Stimulated activated naive CD4-positive, alpha-beta T cell treated with Interleukin-2 at 50 U/mL for 16 hours (primary cell): ENCODE measurements at places on chromosomes 12 and 14.
A peak's percentile ranks its signal among the peaks of the same experiment; 100 is the strongest.

- DNase-seq: no peak
These were observed 6.9 kb upstream of the OR6J1 start for GRCh38 chr14:22650960-22651521.

DNA sequence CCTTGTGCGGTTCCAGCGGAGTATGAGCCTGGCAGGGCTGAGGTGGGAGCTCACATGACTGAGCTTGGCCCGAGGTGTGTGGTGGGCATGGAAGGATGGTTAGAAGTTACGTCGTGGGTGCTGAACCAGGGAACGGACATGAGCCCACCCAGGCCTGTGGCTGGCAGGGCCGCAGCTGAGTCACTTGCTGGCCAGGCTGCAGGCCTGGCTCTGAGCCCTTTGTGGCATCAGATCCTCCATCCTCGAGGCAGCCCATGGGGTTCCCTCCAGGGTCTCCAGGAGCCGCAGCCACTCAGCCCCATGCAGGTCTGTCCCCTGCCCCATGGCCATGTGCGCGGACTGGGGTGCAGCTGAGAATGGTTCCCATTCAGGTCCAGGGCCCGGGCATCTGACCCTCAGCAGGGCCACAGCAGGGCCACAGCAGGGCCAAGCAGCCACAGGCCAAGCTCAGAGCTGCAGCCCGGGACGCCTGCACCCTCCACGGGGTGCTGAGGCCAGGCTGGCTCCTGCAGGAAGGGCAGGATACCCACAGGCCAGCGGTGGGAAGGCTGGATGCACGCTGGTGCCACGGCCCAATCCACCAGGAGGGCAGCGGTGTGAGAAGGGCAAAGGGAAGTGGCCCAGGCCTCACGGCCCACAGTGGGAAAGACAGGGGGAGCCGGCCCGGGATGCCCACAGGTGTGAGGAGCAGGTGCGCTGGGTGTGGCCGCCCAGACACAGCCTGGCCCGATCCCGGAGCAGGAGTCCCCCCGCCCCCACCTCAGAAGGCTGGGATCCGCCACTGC is 26.3 kb upstream of the ULK1 start:
- no peak for DNase-seq

DNA sequence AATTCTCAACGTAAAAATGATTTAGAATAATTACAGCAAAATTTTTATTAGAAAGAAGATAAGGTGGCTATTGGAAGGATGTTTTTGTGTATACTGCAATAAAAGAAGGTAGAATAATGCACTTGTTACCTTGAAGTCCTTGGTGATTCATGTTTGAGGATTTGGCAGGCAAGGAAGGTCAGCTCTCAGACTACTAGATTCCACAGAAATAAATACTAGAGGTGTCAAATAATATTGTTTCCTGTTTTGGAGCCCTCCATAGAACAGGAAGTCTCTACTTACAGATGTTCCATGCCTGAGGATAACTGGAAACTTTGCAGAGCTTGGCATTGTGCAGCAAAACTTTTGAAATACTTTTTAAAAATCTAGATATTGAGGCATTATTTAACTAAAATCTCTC is 284.3 kb upstream of the SYT1 start:
- DNase-seq: no peak

DNA sequence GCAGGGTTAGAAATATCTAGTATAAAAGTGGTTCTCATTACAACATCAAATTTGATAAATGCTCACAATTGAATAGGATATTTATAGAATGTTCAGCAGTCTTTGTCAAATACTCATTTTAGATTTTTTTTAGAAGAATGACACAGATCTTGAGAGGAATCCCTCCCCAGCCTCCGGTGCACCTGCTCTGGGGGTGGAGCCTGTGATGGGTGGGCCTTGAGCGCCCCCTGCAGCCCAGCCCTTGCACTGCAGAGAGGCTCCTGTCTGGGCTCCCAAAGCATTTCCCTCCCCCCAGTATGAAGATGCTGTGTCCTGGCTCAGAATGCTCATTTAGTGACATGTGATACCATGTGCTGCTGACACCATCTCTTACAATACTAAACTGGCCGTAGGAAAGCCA is 792.3 kb downstream of the TMEM121 start:
- peak; percentile 13 for DNase-seq

DNA sequence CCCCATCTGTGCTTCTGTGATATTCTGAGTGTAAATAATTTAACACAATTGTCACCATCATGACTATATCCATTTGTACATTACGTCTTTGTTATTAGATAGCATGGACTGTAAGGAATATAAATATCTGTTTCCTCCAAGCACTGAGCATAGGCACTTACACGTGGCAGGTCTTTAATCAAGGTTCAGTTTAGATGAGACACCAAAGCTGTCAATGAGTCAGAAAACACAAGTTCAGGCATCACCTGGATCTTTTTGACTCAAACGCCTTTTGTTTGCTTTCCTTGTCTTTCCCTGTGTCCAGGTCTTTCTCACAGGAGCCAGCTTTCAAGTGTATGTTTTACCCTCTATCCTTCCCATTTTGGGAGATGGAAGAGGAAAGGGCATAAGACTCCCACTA is 163.2 kb upstream of the CCDC198 start:
- DNase-seq: no peak

DNA sequence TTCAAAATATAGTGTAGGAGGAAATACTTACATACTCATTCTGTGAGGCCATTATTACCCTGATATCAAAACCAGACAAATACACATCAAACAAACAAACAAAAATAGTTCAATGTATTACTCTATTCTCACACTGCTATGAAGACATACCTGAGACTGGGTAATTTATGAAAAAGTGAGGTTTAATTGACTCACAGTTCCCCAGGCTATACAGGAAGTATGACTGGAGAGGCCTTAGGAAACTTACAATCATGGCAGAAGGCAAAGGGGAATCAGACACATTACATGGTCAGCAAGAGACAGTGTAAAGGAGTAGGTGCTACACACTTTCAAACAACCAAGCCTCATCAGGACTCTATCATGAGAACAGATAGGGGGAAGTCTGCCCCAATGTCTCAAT is 1023.2 kb downstream of the TMTC2 start:
- no peak for DNase-seq

DNA sequence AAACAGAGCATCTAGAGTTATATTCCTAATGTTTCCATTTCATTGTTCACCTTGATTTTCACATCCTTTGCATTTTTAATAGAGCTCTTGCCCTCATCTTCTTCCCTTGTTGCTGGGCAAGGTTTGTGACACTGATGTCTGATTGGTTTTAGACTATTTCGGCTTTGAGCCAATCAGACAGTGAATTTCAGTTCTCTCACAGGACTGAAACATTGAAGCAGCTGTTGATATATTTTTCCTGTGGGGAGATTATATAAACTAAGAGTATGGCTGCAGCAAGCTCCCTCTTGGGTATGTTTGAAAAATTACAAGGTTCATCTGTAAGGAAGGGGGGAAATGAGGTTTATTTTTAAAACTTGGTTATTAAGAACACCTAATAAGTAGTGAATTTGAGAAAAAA is 51.2 kb downstream of the ATF7IP start:
- no peak for DNase-seq

- no peak for DNase-seq
These were observed 125.8 kb downstream of the C12orf42 start for GRCh38 chr12:103369929-103370328.

- DNase-seq: peak; percentile 17
These were observed 8.5 kb upstream of the PRKAB1 start for GRCh38 chr12:119659289-119659897.

DNA sequence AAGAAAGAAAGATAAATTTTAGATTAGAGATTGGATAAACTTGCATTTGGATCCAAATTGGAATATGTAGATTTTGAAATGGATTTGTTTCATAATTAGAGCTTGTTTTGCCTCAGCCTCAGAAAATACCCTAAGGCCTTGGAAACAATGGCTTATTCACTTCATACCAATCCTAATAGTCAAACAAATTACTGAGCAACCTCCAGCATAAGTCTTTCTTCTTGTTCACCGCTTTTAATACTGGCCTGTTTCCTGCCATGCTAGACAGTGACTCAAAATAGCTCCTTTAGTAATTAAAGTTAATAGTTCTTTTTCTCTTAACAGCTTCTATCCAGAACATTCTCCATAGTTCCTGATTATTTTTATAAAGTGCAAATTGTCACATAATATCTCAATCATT is 110.9 kb upstream of the DNM1L start:
- DNase-seq: no peak

GRCh38 chr12:63302269-63302940 is 151.4 kb upstream of the AVPR1A start:
- no peak for DNase-seq

DNA sequence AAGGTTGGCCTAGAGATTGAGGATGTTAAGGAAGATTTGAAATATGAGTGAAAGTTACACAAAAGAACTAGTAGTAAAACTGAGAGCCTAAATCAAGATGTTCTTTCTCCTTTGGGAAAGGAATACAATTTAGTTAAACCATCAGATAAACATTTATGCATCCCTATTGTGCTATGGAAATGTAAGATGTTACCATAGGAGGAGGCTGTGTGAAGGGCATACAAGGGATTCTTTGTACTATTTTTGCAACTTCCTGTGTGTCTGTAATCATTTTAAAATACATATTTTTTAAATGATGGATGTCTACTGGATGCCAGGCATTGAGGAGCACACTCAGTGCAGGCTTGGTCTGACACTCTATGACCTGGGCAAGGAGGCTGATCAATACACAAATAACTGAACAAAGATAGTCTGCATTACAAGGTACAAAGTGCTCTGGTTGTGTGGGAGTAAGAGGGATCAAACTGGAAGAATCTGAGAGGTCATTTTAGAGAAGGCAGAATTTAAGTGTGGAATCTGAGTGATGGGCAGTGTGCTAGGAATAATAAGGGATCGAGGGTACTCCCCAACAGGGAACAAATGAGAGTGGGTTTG is 5.8 kb upstream of the CHPT1 start:
- no peak for DNase-seq

DNA sequence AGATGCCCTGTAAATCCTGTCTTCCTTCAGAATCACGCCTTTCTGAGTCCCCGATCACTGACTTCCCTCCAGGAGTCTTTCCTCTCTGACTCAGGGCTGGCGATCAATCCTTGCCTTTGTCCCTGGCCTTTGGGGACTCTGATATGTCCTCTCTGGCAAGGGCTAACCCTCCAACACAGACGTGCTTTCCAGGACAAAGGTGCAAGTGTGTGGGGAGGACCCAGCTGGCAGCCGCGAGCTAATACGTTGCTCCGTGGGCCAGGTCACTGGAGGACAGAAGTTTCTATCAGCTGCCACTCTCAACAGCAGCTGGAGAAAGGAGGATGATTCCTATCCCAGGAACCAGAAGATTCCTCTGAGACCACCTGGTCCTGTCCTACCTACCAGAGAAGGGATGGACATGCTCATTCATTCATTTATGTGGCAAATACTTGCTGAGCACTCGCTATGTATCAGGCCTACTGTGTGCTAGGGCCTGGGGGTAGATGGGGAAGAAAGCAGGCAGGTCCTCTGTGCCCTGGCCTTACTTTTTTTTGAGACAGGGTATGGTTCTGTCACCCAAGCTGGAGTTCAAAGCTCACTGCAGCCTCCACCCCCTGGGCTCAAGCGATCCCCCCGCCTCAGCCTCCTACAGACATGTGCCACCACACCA is 8.5 kb upstream of the SCARB1 start:
- no peak for DNase-seq

DNA sequence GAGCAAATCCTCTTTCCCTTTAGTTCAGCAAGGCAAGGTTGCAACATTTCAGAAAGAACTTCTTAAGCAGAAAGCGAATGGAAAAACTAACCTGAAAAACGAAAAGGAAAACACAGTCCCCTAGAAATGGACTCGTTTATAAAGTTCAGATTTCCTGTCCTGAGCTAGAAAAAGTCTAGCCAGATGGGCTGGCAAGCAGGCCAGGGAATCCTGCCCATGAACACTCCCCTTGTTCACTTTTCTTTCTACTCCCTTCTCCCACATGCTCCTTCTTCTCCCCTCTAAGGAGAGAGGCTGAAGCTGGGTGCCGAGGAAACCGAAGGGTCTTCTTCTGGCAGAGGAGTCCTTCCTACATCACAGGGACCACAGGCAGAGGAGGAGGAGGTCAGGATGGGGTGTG is 27.1 kb downstream of the LTBP2 start:
- no peak for DNase-seq

DNA sequence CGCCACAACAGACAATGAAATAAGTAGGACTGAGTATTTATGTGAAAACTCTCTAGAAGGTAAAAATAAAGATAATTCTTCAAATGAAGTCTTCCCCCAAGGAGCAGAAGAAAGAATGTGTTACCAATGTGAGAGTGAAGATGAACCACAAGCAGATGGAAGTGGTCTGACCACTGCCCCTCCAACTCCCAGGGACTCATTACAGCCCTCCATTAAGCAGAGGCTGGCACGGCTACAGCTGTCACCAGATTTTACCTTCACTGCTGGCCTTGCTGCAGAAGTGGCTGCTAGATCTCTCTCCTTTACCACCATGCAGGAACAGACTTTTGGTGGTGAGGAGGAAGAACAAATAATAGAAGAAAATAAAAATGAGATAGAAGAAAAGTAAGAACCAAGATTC is 82.7 kb downstream of the VEZT start:
- DNase-seq: no peak

DNA sequence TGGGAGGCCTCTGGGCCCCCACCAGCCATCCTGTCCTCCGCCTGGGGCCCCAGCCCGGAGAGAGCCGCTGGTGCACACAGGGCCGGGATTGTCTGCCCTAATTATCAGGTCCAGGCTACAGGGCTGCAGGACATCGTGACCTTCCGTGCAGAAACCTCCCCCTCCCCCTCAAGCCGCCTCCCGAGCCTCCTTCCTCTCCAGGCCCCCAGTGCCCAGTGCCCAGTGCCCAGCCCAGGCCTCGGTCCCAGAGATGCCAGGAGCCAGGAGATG is 729 bp upstream of the GAPDH start:
- no peak for DNase-seq

- DNase-seq: peak; percentile 34
These were observed 8.1 kb upstream of the P2RX7 start for GRCh38 chr12:121124402-121125109.

GRCh38 chr14:65703521-65703920 is 291.0 kb downstream of the FUT8 start:
- no peak for DNase-seq

- DNase-seq: no peak
These were observed 67.1 kb downstream of the NUAK1 start for GRCh38 chr12:106071686-106072085.

- DNase-seq: no peak
These were observed 196.0 kb downstream of the PIK3C2G start for GRCh38 chr12:18457362-18457761.

DNA sequence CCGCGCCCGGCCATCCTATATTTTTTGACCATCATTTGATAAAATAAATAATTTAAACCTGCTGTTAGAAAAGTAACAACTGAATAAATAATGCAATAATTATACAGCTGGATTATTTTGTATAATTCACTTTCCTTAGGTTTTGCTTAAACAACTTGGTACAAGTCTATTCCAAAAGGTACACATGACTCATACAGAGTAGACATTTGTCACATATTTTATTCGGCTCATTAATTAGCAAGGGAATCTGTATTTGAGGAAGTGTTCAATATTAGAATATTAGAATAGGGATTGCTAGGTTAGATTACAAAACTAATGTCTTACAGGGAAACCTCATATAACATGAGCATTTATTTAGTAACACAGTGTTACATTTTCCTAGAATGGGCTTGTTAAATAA is 48.7 kb downstream of the ATP2A2 start:
- no peak for DNase-seq
